ENCODE measurements at places on chromosomes 1 and 21.

DNA sequence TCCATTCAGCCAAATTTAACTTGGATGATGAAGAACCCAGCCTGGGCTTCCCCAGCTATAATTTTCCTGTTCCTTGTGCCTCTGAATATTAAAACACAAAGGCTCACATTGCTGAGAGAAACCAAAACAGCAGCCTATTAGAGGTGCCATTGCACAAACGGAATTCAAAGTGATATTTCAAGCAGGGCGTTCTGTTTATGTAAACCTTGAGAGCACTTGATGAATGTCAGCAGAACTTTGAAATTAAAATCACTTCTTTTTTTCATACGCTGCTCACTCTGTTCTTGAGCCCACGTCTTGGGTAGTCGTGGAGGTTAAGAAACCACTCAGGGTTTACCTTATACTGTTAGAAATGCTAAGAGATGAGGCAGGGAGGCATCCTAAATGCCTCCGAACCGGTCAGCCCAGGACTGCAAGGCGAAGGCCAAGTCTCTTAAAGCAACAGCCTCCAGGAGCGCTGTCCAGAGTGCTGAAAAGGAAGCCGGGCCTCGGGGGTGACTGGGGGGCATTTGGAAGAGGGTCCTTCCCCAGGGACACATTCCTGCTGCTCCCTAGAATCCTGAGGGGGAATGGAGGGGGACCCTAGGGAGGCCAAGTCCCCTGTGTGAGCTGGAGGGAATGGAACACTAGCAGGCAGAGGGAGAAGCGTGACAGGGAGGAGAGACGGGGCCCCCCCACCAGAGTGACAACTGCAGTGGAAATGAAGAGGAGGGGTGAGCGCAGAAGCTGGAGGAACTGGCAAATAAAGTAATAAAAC, 154.8 kb upstream of the VAMP3 start:
- peak; percentile 64 for DNase-seq

DNA sequence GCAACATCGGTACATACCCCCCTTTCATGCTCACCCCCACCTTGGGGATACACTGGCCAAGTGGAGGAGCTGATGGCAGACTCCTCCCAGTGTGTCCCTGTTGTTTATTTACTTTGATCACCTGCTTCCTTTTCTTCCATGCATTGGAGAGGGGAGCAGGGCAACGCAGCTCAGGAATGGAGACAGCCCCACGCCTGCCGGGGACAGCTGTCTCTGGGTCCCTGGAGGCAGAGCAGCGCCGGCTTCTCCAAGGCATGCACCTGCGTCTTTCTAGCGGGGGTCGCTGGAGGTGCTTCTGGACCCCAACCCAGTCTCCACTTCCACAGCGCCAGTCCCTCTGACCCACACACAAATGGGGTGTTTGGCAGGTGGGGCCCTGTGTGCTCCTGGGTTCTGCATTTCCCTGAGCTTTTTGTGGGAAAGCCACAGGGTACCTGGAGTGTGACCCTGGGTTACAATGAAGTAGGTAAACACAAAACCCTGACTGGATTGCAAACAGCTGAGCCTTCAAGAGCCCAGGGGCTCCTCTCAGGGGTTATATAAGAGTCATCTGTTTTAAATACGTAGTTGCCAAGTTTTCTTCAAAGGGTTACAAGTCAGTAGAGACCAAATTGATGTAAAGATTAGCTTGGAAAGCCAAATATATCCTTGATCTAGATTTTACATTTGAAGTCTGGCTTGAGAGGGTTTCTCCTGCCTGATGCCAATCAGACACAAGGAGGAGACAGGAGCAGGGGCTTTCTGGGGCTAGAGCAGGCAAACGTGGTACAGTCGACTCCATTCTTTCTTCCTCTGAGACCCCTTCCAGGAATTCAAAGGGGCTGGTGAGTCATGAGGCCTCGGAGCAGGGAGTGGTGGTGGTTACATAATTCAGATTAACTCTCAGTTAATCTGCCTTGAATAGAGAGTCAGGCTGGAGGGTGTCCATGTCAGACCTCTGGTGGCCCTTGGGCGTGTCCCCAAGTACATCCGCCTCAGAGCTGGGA, 4.5 kb downstream of the AJAP1 start:
- DNase-seq, result no peak

DNA sequence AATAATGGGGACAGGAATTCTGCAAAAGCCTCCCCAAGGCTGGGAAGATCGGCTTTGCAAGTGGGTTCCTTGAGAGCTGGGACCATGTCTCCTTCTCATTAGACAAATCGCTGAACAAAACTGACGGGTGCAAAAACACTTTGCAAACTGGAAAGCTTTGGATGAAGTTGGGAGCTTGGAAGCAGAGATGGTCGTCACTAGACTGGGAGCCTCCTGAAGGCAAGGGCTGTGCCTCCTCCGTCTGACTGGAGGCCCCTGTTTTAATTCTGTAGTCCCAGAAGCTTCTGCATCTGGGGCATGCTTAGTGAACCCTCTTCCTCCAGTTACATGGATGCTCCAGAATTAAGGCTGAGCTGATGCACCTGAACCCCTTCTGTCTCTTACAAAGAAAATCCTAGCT, 82.3 kb upstream of the IFFO2 start:
- DNase-seq, result no peak

DNA sequence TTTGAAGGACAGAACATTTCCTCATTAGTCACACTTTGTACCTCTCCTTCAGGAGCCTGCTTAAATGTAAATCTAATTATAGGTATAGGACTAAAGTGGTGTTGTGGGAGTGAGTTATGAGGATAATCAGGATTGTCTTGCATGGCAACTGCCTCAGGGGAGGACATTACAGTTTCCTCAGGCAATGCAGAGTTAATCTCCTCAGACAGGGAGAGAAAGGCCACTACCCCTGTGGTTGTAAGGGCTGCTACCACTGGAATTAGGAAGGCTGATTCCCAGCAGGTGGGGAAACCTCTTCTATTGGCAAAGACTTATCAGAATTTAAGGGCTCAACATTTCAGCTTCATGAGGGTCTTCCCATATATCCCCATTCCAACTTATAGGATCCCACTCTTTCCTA, 286.8 kb upstream of the PBX1 start:
- no peak for DNase-seq

GRCh38 chr21:25188677-25189079, 418.6 kb downstream of the MRPL39 start:
- no peak for DNase-seq

DNA sequence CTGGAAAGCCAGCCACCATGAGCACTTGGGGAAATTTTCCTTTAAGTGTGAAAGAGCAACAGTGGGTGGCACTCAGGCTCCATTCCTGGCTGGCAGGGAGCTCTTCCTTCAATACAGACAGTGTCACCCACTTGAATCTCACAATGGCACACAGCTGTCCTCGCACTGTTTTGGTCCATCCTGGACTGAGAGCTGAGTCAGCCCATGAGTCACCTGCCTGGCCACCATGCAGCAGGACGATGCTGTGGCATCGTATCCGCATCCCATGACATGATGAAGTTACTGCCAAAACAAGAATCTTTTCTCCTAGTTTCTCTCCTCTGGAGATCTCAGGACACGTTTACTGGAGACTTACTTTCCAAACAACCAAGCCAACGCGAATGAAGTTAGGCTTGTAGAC, 6.0 kb downstream of the TMPRSS2 start:
- DNase-seq, result no peak

DNA sequence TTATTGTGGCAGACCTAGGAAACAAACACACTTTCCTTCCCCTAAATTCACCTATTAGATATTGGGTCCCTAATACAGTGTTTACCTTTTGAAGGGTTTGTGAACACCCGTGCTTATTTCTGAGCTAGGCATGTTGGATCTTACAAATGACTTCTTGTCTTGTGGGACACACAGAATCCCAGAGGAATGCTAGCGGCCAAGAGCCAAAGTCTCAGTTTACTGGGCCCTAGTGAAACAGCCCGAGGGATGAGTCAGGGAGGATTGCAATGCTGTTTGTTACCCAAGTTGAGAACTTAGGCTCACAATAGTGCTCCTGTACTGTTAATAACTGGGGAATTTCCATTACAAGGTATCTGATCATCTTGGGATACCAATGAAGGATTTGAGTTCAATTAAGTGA, 100.1 kb upstream of the AKT3 start:
- no peak for DNase-seq

All from activated CD8-positive, alpha-beta memory T cell treated with anti-CD3 and anti-CD28 coated beads for 24 hours (primary cell).